ENCODE measurements at places on chromosomes 5 and 9.

DNA sequence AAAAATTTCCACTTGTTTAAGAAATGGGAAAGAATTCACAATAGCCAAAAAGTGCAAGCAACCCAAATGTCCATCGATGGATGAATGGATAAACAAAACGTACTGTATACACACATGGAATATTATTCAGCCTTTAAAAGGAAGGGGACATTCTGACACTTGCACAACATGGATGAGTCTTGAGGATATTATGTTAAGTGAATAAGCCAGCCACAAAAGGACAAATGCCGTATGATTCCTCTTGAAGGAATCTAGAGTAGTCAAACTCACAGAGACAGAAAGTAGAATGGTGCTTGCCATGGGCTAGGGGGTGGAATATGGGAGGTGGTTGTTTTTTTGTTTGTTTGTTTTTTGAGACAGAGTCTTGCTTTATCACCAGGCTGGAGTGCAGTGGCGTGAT is 3.8 kb upstream of the ATP6V0E1 start:
- no peak for DNase-seq

DNA sequence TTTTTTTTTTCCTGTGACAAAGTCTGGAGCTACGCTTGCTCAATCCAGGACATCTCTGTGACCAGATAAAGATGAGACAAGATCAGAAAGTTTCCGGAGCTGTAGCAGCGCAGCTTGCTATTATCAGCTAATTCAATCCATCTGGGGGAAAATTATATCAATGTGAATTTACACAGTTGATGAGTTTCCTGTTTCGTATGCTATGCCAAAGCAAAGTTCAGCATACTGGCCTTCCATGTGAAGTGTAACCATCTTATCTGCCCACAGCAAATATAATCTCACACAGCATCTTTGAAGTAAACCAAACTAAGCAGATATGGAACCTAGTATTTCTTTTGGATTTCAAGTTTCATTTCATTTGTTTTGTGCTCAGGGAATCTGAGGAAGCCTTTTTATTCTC is 1767.7 kb downstream of the EFNA5 start:
- no peak for DNase-seq

DNA sequence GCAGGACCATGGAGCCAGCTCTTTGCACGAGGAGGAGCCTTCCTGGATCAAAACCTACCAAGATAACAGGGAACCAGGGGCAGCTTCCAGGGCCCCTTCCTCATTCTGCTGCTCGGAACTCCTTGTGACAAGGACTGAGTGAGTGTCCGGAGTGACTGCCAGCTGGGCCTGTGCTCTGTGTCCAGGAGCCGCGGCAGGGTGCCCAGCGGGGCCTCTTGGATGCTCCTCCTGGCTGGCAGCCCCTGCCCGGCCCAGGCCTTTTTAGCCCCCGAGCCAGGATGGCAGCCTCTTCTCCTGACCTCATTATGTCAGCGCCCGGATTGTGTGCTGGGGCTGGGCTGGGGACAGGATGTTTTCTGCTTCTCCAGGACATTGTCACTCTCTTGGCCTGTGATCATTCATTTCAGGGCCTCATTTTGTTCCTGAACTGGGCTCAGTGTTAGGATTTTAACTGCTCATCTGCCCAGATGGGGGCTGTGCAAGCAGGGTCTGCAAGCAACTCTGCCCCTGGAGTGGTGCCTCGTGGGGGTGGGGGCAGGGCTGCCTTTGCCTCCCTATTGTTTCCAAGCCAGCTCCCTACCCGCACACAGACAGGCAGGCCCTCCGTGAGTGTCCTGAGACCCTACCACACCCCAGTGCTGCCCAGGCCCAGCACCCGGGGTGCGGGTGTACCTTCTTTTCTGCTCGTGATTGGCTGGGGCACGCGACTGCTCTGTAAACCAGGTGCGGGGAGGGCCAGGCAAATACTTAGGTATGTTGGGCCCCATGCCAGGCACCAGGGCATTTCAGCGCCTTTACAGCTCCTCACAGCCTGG is 161.6 kb downstream of the COL23A1 start:
- no peak for DNase-seq

GRCh38 chr9:1722404-1722803 is 292.7 kb upstream of the SMARCA2 start:
- no peak for DNase-seq

GRCh38 chr9:131545003-131545785 is at the start of gene PRRT1B:
Gene PRRT1B, plus strand, starts transcription at chr9:131545523. Its CDS starts 93 bp downstream, at chr9:131545616.
- no peak for DNase-seq

DNA sequence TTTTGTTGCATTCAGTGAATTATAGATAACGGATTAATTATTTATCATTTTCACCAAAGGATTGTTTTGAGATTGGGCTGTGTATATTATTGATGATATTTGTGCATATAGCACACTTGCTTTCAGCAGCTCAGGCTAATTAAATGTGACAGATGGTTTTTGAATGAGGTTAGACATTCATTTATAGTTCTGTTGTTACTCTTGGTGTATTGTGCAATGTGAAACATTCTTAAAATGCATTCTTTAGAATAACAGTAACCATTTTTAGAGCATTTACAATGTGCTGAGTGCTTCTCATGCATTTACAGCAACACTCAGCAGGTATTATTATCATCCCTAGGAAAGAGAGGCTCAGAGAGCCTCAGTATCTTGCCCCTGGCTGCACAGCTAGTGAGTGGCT is 23.8 kb downstream of the NANS start:
- no peak for DNase-seq

- no peak for DNase-seq
These were observed 282.6 kb downstream of the ELAVL2 start for GRCh38 chr9:23543419-23543818.

GRCh38 chr9:77417566-77417965 is 230.6 kb downstream of the GNA14 start:
- DNase-seq: no peak

GRCh38 chr9:131370638-131371037 is 23.2 kb upstream of the PRRC2B start:
- no peak for DNase-seq

DNA sequence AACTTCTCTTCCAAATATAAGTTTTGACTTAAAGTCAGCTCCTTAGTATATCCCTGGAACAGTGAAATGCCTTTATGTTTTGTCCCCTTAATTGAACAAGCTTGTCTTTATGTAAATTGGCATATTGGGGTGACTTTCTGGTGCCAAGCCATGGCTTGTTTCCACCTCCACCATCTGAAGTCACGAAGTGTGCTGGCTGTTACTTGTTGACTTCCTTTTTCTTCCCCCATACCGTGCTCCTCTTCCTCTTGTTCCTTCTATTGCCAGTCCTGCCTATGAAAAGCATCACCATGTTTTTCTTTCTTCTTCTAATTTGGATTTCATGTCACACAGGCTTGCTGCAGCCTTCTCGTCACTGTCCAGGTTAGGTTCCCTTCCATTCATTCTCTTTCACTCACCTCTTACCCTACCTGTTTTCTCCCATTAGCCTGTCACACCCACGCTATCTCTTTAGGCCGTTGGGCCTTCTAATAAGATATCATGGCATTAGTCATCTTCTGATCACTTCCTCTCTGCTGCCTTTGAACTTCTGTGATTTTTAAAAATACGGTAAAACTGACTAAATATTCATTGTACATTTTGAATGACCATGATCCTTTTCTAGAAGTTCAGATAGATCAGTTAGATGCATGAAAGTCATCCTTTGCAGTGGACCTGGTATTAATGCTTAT is 48.1 kb downstream of the IQGAP2 start:
- DNase-seq: no peak

GRCh38 chr9:34690983-34691935 is at the start of gene CCL19:
Gene CCL19, minus strand, starts transcription at chr9:34691276. Its CDS starts 137 bp downstream, at chr9:34691139.
- no peak for DNase-seq

DNA sequence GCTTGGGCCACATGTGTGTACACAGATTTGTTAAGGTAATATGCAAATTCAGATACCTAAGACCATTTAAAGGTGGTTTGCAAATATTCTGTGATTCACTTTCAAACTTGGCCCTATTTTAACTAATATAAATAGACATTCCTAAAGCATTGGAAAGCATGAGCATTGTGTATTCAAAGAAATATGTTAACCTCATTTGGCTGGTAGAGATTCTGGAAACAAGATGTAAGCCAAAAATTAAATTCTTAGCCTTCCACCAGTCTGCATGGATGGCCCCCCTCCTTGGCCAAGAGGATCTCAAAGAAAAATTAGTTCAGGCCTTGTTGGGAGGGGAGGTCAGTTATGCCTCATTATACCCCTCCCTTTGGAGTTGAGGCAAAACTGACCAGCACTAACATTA is 38.7 kb upstream of the C6 start:
- DNase-seq: no peak

DNA sequence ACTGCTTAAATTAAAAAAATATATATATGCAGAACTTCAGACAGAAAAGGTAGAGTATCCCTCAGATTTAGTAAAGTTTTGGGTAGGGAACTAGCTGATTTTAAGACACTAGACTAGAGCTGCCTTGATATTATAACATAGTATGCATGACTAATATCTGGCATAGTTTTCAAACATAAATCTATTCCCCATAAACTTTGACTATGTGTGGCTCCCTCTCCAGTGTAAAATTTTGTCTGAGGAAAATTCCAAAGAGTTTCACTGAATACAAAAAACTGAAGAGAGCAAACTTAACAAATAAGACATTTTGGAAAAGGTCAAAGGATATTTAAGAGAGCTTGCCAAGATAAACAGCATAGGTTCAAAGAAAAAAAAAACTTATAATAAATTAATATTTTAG is 66.2 kb upstream of the ZNF462 start:
- DNase-seq: no peak
